ENCODE measurements at places on chromosomes 1 and 21.

DNA sequence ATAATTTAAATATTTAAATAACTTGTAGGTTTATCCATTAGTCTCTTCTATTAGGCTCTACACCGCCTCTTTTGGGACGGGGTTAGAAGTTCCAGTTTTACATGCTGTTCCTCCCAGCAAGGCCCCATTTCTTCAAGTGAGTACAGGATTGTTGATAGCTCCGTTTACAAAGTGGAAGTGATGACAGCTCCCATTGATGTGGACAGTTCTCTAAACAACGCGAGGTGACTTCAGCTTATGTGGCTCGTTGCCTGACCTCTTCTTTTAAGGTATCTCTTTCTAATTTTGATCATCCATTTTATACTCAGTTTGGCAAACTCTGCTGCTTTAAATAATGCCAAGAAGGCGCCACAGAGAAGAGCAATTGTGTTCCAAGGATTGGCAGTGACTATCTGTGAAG lies 49.7 kb downstream of the PACC1 start:
- no peak for DNase-seq

- peak; percentile 99 for DNase-seq
Observed at GRCh38 chr1:205301205-205301821, 20.2 kb downstream of the NUAK2 start.

DNA sequence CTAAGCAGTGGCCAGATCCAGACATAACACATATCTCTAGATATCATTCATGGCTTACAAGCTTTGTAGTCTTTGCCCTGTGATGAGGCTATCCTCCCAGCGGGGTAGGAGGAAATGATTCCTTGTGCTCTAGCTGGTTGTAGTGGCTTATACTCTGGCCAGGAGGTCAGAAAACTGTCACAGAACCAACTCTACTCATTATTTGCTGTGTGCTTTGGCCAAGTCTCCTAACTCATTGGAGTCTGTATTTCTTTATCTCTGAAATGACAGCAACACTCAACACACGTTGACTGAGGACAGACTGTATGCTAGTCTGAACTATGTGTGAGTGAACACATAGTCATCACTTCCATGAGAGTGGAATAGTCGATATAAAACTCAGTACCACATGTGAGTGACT lies 116.7 kb upstream of the F3 start:
- DNase-seq, result peak; percentile 32

DNA sequence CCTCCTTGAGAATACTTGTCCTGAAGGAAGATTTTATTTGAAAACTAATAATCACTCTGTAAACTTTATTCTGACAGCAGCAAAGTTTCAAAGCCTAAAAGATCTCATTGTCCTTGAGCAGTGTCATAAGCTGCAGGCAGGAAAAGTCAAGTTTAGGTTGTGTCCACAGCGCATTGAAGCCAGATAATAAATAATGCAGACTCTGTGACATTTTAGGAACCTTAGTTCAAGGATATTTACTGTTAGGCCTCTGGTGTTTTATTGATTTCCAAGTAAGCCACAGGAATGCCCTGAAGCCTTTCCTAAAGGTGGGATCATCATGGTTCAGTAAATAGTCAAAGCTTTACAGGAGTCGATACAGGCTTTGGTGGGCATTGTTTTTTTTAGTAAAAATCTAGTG lies 356.4 kb upstream of the SGIP1 start:
- no peak for DNase-seq

DNA sequence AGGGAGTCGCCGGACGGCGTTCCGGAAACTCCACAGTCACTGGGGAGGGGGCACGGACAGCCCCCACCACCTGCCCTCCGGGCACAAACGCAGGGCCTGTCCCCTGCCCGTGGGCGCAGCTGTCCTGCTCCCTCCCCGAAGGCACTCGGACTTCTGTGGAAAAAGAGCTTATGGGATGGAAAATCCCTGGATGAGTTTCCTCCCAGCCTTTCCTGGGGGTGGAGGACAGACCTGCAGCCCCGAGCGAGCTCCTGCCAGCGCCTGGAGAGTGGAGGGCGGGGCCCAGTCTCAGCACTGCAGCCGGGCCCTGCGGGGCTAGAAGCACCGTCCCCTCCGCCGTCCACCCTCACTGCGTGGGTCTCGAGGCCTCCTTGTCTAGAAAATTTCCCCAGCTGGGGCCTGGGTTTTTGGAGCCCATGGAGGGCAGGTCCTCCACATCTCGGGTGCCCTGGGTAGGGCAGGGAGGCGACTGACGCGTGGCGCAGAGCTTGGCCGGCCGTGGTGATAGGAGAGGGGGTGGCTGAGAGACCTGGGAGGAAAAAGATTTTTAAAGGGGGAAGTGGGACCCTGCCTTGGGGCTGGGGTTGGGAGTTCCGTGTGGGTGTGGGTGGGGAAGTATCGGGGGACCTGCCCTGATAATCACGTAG lies 6.4 kb upstream of the COL6A1 start:
- DNase-seq, result peak; percentile 69

DNA sequence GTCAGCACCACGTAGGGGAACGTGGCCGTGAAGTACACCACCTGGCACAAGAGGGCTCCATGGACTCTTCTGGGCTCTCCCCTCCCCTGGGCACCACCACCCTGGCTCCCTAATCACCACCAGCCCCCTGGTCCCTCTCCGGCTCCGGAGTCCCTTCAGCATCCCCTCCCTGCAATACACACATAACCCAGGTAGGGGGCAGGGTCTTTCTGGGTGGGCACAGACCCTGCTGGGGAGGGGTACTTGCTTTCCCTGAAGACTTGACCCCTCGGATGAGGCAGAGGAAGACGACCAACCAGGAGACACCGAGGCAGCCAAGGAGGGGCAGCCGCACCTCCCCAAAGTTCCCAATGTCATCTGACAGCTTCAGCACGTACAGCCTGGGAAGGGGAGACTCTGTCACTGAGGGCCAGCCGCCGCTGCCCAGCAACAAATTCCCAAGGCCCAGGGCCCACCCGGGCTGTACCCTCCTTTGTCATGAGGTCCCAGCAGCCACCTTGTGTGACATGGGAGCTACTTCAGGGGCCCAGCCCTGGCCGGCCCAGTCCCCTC lies 11.3 kb downstream of the CCDC24 start:
- DNase-seq, result no peak

DNA sequence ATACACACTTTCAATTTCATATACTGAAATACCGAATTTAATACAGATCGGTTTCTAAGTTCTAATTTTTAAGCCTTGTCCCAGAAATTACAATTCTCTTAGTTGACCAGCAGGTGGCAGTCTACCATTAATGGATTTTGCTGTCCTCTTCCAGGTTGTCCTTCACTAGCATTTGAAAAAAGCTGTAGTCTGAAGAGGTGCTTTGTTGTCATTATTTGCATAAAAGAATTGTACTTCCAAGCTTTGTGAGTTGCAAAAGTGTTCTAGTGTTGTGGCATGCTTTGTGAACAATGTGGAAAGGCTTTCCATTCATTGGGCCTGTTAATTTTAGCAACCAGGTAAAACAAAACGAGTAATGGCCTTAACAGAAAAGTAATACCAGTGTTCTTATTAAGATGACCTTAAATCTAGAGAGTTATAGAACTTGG lies 193.6 kb downstream of the RPS6KC1 start:
- DNase-seq, result peak; percentile 50

DNA sequence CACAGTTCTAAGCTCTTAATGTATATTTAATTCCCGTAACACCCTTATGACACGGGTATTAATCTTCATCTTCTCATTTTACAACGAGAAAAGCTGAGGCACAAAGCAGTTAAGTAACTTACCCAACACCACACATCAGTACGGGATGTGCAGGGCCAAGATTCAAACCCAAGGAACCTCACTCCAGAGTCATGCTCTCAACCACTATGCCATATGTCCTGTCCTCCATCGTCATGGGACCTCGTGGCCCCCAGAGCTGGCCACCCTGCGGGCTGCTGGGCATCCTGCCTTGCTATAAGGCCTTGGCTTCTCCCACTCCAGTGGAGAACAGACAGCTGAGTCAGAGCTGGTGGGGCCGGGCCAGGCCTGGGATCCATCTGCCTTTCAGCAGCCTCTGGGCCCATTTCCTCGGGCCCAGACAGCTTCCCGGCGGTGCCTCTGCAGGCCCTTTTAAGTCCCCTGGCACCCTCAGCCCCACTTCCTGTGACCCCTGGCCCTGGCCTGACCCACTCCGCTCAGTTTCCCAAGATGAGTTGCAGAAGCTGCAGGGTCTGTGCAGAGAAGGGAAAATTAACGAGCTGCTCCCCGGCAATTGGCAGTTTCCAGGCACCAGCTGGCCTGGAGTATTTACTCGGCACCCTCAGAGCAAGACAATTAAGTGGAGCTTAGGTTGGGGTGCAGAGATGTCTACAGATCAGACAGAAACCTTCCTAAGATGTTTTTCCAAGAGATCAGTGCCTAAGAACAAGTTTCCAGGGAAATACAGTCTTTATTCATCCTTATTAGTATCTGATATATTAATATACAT lies 98.2 kb downstream of the EPHB2 start:
- peak; percentile 69 for DNase-seq

- no peak for DNase-seq
Observed at GRCh38 chr1:47915677-47916353, 81.4 kb downstream of the TRABD2B start.

GRCh38 chr1:50421768-50422674 lies 1.2 kb downstream of the DMRTA2 start:
- DNase-seq, result no peak

DNA sequence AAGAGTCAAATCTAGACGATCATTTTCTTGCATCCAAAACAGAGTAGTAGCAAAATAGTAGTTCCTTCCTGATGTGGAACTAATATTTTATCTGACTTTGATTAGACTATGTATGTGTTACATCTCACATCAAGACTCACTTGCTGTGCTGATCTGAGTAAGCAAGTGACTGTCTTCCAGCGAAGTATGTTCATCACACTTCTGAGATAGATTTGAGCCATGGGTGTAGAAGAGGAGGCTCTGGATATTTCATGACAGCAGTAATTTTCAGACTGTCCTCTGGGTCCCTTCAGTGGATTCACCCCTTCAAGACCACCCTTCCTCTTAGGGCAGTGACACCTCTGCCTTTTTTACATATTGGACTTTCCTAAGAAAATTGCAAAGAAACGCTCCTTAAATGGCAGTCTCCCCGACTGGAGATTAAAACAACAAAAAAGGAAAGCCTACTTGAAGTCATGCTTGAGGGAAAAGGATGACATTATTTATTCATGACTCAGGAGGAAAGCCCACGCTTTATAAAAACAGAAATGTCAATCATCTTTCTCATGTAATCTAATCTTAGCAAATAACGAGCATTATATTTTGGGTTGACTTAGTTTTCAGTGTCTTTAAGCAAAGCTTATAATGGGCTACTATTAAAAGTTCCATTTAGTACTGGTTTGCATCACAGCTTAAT lies 22.8 kb downstream of the ATP1B1 start:
- no peak for DNase-seq

- no peak for DNase-seq
Observed at GRCh38 chr1:209673631-209674417, 1.4 kb upstream of the G0S2 start.

- peak; percentile 54 for DNase-seq
Observed at GRCh38 chr1:204384636-204385352, 25.1 kb upstream of the PLEKHA6 start.

DNA sequence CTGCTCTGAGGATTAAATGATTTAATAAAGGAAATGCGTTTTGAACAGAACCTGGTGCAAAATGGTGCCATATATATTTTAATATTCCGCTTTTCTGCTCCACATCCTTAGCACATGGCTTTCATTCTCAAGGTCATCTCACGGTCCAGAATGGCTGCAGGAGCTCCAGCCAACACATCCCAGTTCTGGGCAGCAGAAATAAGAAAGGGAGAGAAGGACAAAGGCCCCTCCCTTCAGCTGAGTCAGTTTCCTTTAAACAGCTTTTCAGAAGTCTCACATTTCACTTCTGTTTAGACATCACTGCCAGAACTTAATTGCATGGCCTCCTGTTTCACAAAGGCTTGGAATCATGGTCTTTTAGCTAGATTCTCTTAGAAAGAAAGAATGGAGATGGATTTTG lies 75.2 kb upstream of the LRRN2 start:
- DNase-seq, result no peak

GRCh38 chr1:96945509-96946084 lies 224.0 kb downstream of the PTBP2 start:
- DNase-seq, result no peak

- peak; percentile 41 for DNase-seq
Observed at GRCh38 chr1:10399444-10399941, 629 bp downstream of the PGD start.

DNA sequence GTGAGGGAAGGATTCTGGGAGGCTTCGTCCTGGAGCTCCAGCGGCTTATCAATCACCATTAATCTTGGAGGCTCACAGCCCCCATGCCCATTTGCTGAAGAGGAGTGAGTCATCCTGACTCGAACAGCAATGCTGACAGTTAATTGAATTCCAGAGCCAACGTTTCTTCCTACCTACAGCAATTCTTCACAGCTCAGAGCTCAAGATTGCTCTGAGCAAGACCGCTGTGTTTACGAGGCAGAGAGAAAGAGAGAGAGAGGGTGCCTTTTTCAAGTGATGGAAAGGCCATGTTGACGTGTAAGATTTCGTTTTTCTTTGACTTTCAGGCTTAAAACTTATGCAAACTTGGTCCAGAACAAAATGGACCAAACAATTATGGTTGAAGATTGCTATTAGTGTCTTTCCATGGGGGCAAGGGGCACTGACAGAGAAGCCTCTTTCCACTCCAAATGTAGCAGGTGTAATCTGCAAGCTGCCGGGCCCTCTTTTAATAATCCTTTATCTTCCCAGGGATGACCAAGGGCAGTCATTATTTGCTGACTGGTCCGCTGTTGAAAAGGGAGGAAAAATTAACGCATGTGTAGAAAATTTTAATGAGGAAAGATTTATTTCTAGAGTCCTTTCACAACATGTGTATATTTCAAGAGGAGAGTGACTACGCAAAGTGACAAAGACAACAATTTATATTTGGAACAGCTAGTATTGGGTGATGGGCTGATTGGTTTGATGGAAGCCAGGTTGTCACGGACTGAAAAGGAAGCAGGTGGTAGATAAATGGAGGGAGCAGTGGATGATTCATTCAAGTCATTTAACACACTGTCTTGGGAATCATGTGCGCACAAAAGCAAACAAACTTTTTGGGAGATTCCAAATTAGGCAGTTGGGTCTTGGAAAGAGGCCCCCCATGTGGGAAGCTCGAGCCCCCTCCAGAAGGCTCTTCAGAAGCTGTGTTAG lies 136.1 kb upstream of the IRF2BP2 start:
- peak; percentile 61 for DNase-seq

GRCh38 chr1:178025613-178026356 lies 55.9 kb upstream of the SEC16B start:
- DNase-seq, result no peak

DNA sequence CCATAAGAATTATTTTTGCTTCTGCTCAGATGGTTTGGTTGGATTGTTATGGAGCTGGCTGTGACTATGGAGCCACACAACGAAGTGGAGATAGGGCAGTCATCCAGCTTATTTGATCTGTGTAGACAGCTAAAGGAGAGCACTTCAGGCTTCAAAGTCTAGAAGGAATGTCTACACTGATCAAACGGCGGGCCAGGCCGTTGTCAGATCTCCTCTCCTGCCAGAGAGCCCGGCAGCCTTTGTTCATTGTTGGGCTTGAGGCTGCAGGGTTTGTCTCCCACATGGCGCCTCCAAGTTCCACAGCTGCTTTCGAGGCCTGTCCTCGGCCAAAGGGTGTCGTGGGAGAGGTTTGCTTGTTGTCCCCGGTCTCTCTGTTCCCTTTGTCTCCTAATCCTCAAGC lies 2.8 kb upstream of the STMN1 start:
- DNase-seq, result no peak

GRCh38 chr1:217856342-217857034 lies 225.3 kb downstream of the SPATA17 start:
- DNase-seq, result no peak

GRCh38 chr1:30629501-30629900 lies 93.9 kb downstream of the MATN1 start:
- DNase-seq, result no peak

GRCh38 chr1:93323185-93323820 lies 22.4 kb upstream of the DR1 start:
- DNase-seq, result no peak

- DNase-seq, result no peak
Observed at GRCh38 chr1:110088739-110089316, 18.4 kb upstream of the ALX3 start.

All from fibroblast of skin of back (primary cell).